ENCODE measurements at places on chromosomes 6 and 20. TPM values are rescaled to one million over a fixed set of nuclear protein-coding genes. Genes with fewer than 3 reads are reported as not detected.

- DNase-seq = peak; percentile 67
- H3K27ac ChIP-seq = no peak overlapping the region
- H3K36me3 ChIP-seq = peaks cover 60% of the 10 kb centered on the region
- no peak overlapping the region for H3K4me3 ChIP-seq
- no peaks in the 10 kb centered on the region for H3K27me3 ChIP-seq
- peaks cover 7% of the 10 kb centered on the region for H3K4me1 ChIP-seq
These were observed 81.7 kb upstream of the NFATC2 start for GRCh38 chr20:51624157-51624731.

GRCh38 chr6:1079525-1079924 lies 232.4 kb upstream of the FOXQ1 start:
- no peaks in the 10 kb centered on the region for H3K36me3 ChIP-seq
- no peaks in the 10 kb centered on the region for H3K27me3 ChIP-seq
- no peak overlapping the region for H3K27ac ChIP-seq

DNA sequence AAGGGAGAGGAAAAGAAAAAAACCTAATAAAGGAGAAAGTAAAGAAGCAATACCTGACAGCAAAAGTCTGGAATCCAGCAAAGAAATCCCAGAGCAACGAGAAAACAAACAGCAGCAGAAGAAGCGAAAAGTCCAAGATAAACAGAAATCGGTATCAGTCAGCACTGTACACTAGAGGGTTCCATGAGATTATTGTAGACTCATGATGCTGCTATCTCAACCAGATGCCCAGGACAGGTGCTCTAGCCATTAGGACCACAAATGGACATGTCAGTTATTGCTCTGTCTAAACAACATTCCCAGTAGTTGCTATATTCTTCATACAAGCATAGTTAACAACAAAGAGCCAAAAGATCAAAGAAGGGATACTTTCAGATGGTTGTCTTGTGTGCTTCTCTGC lies 70.8 kb upstream of the RNF146 start:
- H3K27ac ChIP-seq = no peak overlapping the region
- no peak for DNase-seq
- no peak overlapping the region for H3K4me3 ChIP-seq
- H3K27me3 ChIP-seq = no peaks in the 10 kb centered on the region

DNA sequence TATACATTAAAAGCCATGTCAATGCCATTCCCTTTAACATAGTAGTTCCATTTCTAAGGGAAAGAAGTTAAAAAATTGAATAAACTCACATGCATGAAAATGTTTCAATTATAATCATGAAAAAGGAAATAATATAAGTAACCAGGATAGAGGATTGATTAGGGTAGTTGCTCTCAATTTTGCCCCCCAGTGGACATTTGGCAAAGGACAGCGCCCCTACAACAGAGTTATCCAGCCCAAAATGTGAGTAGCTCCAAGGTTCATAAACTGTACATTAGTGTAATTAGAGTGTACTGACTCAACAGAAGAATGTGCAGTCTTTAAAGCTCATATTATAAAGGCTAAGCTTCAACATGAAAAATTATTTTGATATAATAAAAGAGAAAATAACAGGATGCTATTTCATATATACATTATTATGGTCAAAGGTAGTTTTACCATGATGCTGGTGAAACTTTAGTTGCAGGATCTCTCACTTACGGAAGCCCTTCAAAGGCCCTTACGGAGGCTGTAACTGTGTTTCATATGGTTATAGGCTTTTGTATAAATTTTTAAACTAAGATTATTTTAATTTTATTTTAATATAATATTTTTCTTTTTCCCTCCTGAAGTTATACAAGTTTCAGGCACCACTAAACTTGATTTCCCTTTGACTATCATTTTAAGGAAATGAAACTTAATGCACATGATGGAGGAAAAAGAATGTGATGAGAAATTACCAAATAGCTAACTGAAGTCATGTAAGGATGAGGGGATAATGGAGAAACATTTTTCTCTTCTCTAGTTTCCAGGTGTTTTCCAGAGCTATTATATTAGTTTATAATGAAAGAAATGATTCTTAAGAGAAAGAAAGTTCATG lies 403.6 kb downstream of the PLCB1 start:
- no peaks in the 10 kb centered on the region for H3K27me3 ChIP-seq
- no peaks in the 10 kb centered on the region for H3K4me1 ChIP-seq
- no peak overlapping the region for H3K4me3 ChIP-seq
- no peak for DNase-seq
- no peaks in the 10 kb centered on the region for H3K36me3 ChIP-seq

Gene MBOAT1
- total RNA-seq = 6.1 TPM

Gene CLPSL1
- not detected for total RNA-seq

DNA sequence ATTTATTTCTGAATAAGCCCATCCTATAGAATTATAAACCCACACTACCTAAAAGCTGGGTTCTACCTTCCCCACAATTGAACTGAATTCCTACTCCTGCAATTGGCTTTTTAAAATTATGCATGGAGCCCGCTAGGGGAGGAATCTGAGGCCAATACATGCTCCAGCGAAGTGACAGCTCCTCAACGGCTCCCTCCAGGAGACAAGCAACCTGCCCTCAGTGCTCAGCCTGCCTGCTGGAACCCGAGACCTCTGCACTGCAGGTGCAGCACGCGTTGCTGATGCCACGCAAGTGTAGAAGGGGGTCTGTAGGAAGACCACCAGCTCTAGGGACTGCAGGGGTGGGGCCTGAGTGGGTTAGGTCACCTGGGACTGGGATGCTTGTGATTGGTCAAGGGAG lies 170.2 kb upstream of the CDYL start:
- no peaks in the 10 kb centered on the region for H3K36me3 ChIP-seq
- H3K4me1 ChIP-seq = peaks cover 45% of the 10 kb centered on the region
- DNase-seq = no peak
- H3K27ac ChIP-seq = peak overlapping the region; percentile 65
- H3K4me3 ChIP-seq = no peak overlapping the region

- no peak overlapping the region for H3K27ac ChIP-seq
- peaks cover 79% of the 10 kb centered on the region for H3K36me3 ChIP-seq
- H3K4me1 ChIP-seq = peaks cover 6% of the 10 kb centered on the region
- no peak overlapping the region for H3K4me3 ChIP-seq
- no peak for DNase-seq
These were observed 14.2 kb downstream of the ERGIC3 start for GRCh38 chr20:35555951-35556645.

GRCh38 chr6:154932515-154933027 lies 62.5 kb upstream of the TIAM2 start:
- H3K27ac ChIP-seq = no peak overlapping the region
- no peaks in the 10 kb centered on the region for H3K36me3 ChIP-seq
- peaks cover 9% of the 10 kb centered on the region for H3K4me1 ChIP-seq
- H3K4me3 ChIP-seq = no peak overlapping the region

Gene BPIFB4
- total RNA-seq = 0.09 TPM

Gene CAGE1
- total RNA-seq = 0.04 TPM

GRCh38 chr20:51800060-51800871 lies 2.1 kb downstream of the SALL4 start:
- no peaks in the 10 kb centered on the region for H3K36me3 ChIP-seq
- H3K27ac ChIP-seq = no peak overlapping the region
- H3K4me3 ChIP-seq = peak overlapping the region; percentile 42
- peak; percentile 63 for DNase-seq
- peaks cover 55% of the 10 kb centered on the region for H3K27me3 ChIP-seq

- H3K4me3 ChIP-seq = no peak overlapping the region
- DNase-seq = no peak
- no peak overlapping the region for H3K27ac ChIP-seq
- peaks cover 18% of the 10 kb centered on the region for H3K36me3 ChIP-seq
- H3K4me1 ChIP-seq = peaks cover 40% of the 10 kb centered on the region
- H3K27me3 ChIP-seq = no peaks in the 10 kb centered on the region
These were observed 15.4 kb downstream of the SRC start for GRCh38 chr20:37361336-37361735.

Measured in muscle of leg (tissue), 16 donors.